GM12878 (cell line): ENCODE measurements at places on chromosomes 11 and 22. TPM values are rescaled to one million over a fixed set of nuclear protein-coding genes. Genes with fewer than 3 reads are reported as not detected.

DNA sequence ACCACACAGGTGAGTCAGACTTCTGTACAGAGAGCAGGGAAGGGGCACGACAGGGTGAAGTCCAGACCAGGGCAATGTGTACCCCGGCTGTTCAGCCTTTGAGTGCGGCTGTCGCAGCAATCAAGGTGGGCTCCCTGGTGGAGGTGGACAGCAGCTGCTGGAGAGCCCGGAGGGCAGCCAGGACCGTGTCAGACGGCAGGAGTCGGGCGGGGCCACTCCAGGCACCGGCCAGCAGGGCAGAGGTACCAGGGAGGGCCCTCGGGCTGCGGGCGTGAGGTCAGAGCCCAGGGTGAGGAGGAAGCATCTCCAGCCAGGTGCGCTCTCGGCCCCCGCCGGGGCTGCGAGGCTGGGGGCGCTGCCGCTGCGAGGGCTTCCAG, 802 bp upstream of the PIM3 start:
- peaks cover 11% of the 10 kb centered on the region for H3K36me3 ChIP-seq
- peak overlapping the region; percentile 80 for H3K4me3 ChIP-seq
- H3K27ac ChIP-seq, result peak overlapping the region; percentile 53
- peaks cover 16% of the 10 kb centered on the region for H3K4me1 ChIP-seq
- DNase-seq, result no peak

DNA sequence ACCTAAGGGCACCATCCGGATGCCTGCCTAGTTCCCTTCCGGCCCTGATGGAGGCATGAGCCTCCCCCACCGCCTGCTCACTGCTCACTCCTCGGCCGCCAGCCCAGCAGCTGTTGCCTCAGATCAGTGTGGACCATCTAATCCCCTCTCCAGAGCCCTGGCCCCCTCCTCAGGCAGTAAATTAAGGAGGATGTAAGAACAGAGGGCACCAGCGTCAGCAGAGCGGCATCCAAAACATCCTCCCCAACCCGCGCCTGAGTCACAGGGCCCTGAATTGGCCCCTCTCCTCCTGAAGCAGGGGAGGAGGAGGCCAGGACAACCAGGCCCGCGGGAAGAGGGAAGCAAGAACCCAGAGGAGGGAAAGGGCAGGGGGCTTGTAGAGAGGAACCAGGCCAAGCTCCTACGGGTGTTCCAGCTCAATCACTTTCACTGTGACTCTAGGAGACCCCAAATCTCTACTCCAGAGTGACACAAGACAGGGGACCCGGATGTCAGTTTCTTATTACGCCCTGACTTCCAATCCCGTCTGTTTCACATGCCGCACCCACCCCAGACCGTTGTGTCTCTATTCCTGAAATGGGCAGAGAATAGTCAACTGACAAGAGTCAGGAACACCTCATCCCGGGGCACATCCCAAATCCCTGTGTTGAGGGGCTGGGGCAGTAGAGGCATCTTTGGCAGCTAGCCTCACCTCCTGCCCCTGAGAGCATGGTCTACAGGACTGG, 31.3 kb upstream of the MYOD1 start:
- H3K27ac ChIP-seq, result no peak overlapping the region
- peaks cover 2% of the 10 kb centered on the region for H3K27me3 ChIP-seq
- H3K4me3 ChIP-seq, result no peak overlapping the region
- no peak for DNase-seq
- no peaks in the 10 kb centered on the region for H3K4me1 ChIP-seq

- H3K27me3 ChIP-seq, result no peaks in the 10 kb centered on the region
- no peak for DNase-seq
- H3K4me3 ChIP-seq, result no peak overlapping the region
- no peaks in the 10 kb centered on the region for H3K4me1 ChIP-seq
- H3K36me3 ChIP-seq, result no peaks in the 10 kb centered on the region
- no peak overlapping the region for H3K27ac ChIP-seq
Observed at GRCh38 chr22:16967453-16968217, 40.4 kb downstream of the GAB4 start.

GRCh38 chr11:65354265-65355012, at the start of gene TIGD3:
Gene TIGD3 (plus strand): TSS chr11:65354751. CDS start chr11:65355809, 1,058 bp downstream.
- peak within 1 kb of the TSS; percentile 89; the same call in 1 of the 2 replicates for H3K4me3 ChIP-seq
- 0 out of 2 replicates have a peak, but pooled peaks cover 3% of the 10 kb centered on the region for H3K27me3 ChIP-seq
- DNase-seq, result peak; percentile 75
- H3K36me3 ChIP-seq, result peaks cover 17% of the 10 kb centered on the region; the same call in 1 of the 2 replicates
- H3K27ac ChIP-seq, result no peak within 1 kb of the TSS

GRCh38 chr22:31825513-31825912, 71.7 kb downstream of the DEPDC5 start:
- H3K36me3 ChIP-seq, result peaks cover 30% of the 10 kb centered on the region
- peaks cover 11% of the 10 kb centered on the region for H3K4me1 ChIP-seq
- no peak overlapping the region for H3K27ac ChIP-seq
- no peak for DNase-seq
- no peak overlapping the region for H3K4me3 ChIP-seq
- no peaks in the 10 kb centered on the region for H3K27me3 ChIP-seq

- H3K27ac ChIP-seq, result no peak overlapping the region
- DNase-seq, result no peak
- no peaks in the 10 kb centered on the region; the same call in 1 of the 2 replicates for H3K27me3 ChIP-seq
- no peaks in the 10 kb centered on the region for H3K36me3 ChIP-seq
Observed at GRCh38 chr11:110903378-110903777, 191.1 kb upstream of the ARHGAP20 start.

GRCh38 chr11:130124096-130124495, 35.5 kb upstream of the ST14 start:
- H3K27me3 ChIP-seq, result no peaks in the 10 kb centered on the region
- DNase-seq, result no peak
- no peaks in the 10 kb centered on the region for H3K36me3 ChIP-seq
- peaks cover 2% of the 10 kb centered on the region for H3K4me1 ChIP-seq
- H3K4me3 ChIP-seq, result no peak overlapping the region

DNA sequence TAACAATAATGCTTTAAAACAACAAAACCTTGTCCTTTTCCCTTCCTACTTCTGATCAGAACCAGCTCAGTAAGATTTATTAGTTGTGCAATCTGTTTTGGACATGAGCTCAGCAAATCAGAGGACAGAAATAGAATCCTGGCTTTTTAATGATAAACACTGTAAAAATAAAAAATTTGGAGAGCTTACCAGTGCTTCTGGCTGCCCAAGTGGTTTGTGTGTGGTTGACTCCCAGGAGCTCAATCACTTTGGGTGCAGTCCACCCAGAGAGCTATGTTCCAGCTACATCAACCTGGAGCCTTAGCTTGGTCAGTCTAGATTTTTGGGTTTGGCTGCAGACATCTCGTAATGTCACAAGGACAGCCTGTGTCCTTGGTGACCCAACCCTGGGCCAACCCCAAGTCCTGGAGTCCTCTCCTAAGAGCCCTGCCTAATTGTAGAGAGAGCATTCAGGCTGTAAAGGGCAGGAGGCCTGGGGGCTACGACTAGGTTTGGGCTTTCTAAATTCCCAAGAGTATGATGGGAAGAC, 28.5 kb downstream of the CD44 start:
- peaks cover 58% of the 10 kb centered on the region for H3K4me1 ChIP-seq
- no peaks in the 10 kb centered on the region for H3K36me3 ChIP-seq
- H3K27me3 ChIP-seq, result no peaks in the 10 kb centered on the region
- H3K27ac ChIP-seq, result no peak overlapping the region; the same call in 1 of the 2 replicates
- no peak overlapping the region for H3K4me3 ChIP-seq

GRCh38 chr11:101082813-101083212, 46.8 kb downstream of the PGR start:
- no peaks in the 10 kb centered on the region for H3K36me3 ChIP-seq
- H3K4me3 ChIP-seq, result no peak overlapping the region
- no peaks in the 10 kb centered on the region for H3K27me3 ChIP-seq
- no peak overlapping the region for H3K27ac ChIP-seq
- no peaks in the 10 kb centered on the region for H3K4me1 ChIP-seq

SAMM50 gene
- 66.1 and 67.9 TPM in 2 replicates for total RNA-seq

TMPRSS13 gene
- 0.46 and 0.66 TPM in 2 replicates for total RNA-seq

PIH1D2 gene
- total RNA-seq, result 0.51 and 0.58 TPM in 2 replicates

OR1S2 gene
- not detected in 2 replicates for total RNA-seq

OR52H1 gene
- 0.19 and 0.28 TPM in 2 replicates for total RNA-seq

OR2AG1 gene
- not detected in 2 replicates for total RNA-seq

TMPRSS5 gene
- 0.33 and 0.37 TPM in 2 replicates for total RNA-seq
